ENCODE measurements at places on chromosomes 7 and 10.

DNA sequence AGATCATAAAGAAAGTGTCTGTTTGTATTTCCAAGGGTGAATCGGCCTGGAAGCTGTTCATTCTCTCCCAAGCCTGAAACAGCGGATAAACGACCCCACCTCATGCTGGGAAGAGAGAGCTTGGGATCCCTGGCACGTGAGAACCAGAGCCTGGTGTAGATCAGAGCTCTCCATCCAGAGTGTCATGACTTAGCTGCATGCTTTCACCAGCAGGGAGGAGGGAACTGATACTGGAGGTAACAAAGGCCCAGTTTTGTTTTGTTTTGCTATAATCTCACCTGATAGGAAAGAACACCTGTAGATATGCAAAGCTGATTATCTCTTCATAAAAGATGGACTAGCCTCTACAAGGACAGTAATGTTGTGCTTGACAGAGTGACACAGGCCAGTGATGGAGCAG, 236.6 kb downstream of the POM121L12 start:
- no peak for DNase-seq

DNA sequence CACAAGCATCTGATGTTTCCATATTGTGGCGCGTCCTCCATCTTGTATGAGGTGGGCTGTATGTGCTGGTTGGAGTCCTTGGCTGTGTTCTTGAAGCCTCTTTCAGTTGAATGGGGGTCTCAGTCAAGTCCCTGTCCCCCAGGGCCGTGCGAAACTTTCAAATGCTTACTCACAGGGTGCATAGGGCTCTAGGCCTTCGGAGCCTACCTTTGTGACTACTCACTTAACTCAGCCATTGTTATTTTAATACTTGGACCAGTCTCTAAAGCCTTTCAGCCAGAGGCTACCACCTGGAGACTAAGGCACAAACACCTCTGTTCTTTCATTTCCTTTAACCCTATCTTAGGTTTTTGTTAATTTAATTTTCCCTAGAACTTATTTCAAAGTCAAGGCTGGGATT, 785.9 kb downstream of the GATA3 start:
- DNase-seq = no peak

DNA sequence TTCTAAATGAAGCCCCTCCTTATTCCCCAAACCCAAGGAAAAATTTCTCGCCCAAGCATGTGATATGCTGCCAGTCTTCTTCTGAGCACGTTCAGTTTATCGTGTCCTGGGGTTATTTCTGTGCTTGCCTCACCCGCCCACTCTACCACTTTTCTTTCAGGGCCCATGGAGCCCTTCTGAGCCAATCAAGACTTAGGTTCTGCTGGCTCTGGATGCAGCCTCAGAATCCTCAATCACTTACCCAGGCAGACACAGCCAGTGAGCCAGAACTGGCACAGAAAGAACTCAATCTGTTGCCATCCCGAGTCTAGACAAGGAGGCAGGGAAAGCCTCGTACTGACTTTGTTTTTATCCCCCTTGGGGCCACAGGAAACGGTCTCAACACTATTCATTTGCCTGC, 34.2 kb upstream of the C10orf90 start:
- DNase-seq = no peak

DNA sequence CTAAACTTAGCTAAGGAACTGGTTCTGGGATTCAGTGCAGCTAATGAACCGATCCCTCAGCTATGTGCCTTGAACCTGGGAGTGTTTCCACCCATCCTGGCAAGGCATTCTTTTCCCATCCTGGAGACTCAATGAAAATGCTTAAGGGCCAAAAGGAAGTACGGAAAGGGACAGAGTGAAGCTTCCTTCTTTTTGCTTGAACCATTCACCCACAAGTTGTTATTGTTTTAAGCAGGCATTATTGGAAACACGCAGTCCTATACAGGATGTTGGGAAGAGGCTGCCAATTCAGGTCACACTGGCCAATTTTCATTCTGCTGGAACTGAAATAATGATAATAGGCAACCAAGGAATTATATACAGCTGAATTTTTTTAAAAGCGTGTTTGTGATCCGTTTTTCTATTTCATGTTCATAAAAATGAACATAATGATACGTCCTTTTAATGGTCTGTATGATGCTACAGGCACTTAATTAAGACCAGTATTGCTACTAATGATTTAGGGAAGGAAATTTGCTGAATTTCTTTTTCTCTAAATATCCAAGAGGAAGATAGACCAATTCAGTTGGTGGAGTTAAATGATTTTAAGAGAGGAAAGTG, 57.8 kb upstream of the FZD1 start:
- no peak for DNase-seq

DNA sequence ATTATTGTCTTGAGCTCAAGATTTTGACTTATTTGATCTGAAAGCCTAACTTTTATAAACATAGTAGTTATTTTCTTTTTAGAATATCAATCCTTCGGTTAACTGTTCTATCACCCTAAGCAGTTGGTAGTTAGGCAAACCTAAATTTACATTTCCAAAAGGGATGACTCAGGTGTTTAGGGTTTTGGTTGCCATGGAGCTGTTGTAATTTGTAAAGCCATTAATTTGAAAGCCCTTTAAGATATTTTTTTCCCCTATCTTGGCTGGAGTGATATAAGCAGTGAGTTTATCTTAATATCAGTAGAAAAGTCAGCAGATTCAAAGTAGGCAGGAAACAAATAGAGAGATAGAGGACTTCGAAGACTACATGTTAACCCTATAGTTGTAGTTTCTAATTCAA, 1472.6 kb upstream of the CELF2 start:
- DNase-seq = no peak

GRCh38 chr10:122710576-122710975, 10.9 kb upstream of the C10orf120 start:
- no peak for DNase-seq

All from activated T-helper 1 cell treated with anti-CD3 and anti-CD28 coated beads, Interleukin-2, amount 50 U/mL, for 16 hours (primary cell).